ENCODE measurements at places on chromosomes 16 and 17. TPM values are rescaled to one million over a fixed set of nuclear protein-coding genes. Genes with fewer than 3 reads are reported as not detected.

GJC1 gene
- polyA plus RNA-seq: 25.6 TPM

ABCC6 gene
- polyA plus RNA-seq: 16.1 TPM

CDC42EP4 gene
- polyA plus RNA-seq: 53.3 TPM

TENT4B gene
- polyA plus RNA-seq: 16.4 TPM

ZG16 gene
- polyA plus RNA-seq: 0.05 TPM

PIRT gene
- 0.16 TPM for polyA plus RNA-seq

CCL5 gene
- polyA plus RNA-seq: 1.1 TPM
